HT1080 (cell line): ENCODE measurements at places on chromosomes 16 and 17.
A peak's percentile ranks its signal among the peaks of the same experiment; 100 is the strongest.

DNA sequence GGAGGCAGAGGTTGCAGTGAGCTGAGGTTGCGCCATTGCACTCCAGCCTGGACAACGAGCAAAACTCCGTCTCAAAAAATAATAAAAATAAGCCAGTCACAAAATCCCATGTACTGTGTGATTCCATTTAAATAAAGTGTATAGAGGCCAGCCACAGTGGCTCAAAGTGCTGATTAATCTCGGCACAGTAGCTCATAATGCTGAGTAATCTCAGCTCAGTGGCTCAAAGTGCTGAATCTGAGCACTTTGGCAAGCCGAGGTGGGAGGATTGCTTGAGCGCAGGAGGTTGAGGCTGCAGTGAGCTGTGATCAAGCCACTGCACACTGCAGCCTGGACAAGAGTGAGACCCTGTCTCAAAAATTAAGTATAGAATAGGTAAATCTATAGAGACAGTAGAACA is 4.9 kb downstream of the TMED6 start:
- DNase-seq: no peak

DNA sequence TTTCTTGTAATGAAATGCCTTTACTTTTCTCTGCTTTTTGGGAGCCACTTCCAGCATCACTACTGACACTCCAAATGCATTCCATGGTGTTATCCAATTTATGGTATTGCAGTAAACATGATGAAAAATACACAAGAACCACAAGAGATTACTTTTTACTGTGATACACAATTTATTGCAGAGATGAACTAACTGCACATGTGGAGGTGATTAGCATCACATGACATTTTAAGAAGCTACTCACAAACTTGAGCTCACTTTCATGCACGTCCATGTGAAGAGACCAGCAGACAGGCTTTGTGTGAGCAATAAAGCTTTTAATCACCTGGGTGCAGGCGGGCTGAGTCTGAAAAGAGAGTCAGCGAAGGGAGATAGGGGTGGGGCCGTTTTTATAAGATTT is 780.5 kb upstream of the GOT2 start:
- no peak for DNase-seq

DNA sequence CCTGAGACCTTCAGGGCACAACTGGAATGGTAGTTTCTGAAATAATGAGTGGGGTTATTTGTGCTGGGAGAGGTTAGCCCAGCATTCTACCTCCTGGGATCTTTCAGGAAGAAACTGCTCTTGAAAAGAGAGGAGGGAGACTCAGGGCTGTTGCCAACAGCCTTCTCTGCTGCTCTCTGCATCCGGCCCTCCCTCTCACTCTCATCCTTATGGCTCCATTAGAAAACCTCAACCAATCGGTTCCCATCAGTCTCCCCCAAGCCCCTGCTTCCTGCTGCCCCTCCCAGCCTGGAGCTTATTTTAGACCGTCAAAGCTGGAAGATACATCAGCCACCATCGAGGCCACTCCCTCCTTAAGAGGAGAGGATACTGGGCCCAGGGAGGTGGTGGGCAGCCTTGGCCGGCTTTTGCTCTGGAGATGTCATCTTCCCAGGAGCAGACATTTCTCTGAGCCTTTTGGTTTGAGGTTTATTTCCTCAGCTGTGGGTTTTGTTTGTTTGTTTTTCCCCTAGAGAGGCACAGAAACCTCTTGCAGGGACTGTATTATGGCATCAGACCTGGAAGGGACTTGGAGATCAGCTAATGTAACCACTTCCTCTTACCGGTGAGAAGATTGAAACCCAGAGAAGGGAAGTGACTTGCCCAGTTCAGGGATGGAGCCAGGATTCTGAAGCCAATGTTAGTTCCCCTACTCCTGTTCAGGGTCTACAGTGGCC is 2.7 kb downstream of the MPRIP start:
- DNase-seq: peak; percentile 92

GRCh38 chr16:24087891-24088410 is 168.2 kb upstream of the CACNG3 start:
- DNase-seq: no peak

- peak; percentile 76 for DNase-seq
Observed at GRCh38 chr17:45170931-45171337, 9.3 kb downstream of the HEXIM2 start.

- DNase-seq: no peak
Observed at GRCh38 chr17:49409066-49409465, 5.6 kb downstream of the PHB1 start.

GRCh38 chr17:7775051-7775450 is 57.5 kb downstream of the DNAH2 start:
- no peak for DNase-seq

DNA sequence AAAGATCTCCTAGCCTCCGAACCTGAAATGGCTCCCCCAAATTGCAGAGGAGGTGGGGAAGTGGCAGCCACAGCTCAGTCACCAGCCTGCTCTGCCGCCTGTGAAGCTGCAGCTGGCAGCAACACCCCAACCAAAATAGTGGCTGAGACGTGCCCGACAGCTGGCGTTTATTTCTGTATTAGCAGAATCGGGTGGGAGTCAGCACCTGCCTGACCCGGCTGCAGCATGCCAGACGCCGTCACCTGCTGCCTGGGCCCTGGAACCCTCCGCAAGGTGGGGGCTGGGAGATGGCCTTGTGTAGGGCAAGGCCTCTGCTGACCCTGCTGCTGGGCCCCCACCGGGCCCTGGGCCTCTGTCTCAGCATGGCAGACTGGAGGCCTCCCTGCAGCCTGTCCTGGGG is 17.5 kb upstream of the PABPN1L start:
- no peak for DNase-seq
